ENCODE measurements at places on chromosomes 2 and 18. TPM values are rescaled to one million over a fixed set of nuclear protein-coding genes. Genes with fewer than 3 reads are reported as not detected.

Gene DSEL
- total RNA-seq = 1.4 TPM

Gene FOXI3
- not detected for total RNA-seq

Gene CPO
- not detected for total RNA-seq

Gene CXCR1
- not detected for total RNA-seq

Gene DYNAP
- total RNA-seq = not detected

Gene GRHL1
- total RNA-seq = 33.9 TPM
